ENCODE measurements at places on chromosomes 16 and 17.

DNA sequence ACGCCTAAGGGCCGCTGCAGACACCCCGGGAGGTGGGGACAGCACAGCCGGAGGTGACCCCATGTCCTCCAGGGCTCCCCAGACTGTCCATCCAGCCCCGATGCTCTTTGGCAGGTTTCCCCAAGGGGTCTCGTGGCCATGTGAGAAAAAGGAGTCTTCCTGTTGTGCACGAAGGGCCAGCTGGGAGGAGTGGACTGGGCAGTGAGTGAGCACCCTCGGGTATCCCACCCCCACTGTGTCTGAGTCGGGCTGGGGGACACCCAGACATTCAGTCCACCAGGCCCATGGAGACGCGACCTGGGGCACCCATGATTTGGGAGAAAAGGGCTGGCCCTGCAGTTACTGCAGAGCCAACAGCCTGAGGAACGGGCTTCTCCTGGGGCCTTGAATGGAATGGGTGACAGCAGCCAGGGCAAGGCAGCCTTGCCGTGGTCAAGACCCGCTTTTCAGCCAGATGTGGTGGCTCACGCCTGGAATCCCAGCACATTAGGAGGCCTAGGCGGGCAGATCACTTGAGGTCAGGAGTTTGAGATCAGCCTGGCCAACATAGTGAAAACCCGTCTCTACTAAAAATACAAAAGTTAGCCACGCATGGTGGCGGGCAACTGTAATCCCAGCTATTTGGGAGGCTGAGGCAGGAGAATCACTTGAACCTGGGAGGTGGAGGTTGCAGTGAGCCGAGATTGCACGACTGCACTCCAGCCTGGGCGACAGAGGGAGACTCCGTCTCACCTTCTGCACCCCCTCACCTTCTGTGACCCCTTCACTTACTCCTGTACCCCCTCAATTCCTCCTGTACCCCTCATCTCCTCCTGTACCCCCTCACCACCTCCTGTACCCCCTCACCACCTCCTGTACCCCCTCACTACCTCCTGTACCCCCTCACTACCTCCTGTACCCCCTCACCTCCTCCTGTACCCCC lies 24.1 kb upstream of the CAPN15 start:
- DNase-seq, result no peak

GRCh38 chr16:68948230-68948910 lies 105.0 kb downstream of the TANGO6 start:
- no peak for DNase-seq

DNA sequence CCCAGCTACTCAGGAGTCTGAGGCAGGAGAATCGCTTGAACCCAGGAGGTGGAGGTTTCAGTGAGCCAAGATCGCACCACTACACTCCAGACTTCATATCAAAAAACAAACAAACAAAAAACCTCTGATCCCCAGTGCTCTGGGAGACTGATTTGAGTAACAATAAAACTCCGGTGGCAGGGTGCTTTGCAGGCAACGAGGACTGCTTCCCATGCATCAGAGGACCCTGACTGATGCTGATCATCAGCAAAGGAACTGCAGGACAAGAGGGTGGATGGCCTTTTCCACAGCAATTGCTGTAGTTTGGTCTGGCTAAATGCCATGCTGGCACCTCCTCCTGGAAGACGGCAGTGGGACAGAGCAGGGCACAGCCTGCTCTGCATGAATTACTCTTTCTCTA lies 6.4 kb upstream of the SLC39A11 start:
- DNase-seq, result no peak

GRCh38 chr16:84312783-84313382 lies 18.2 kb downstream of the WFDC1 start:
- no peak for DNase-seq

GRCh38 chr17:32609085-32609484 lies 122.3 kb downstream of the CDK5R1 start:
- DNase-seq, result peak; percentile 57

GRCh38 chr16:85863384-85863774 lies 35.6 kb upstream of the IRF8 start:
- no peak for DNase-seq

Data from activated T-helper 1 cell treated with anti-CD3 and anti-CD28 coated beads, Interleukin-2, amount 50 U/mL, for 16 hours (primary cell).